ENCODE measurements at places on chromosomes 5 and 9.

- no peak for DNase-seq
Measured at GRCh38 chr9:113026200-113026599, 14.2 kb upstream of the ZNF883 start.

- DNase-seq, result no peak
Measured at GRCh38 chr5:154829589-154830218, 20.7 kb downstream of the FAXDC2 start.

GRCh38 chr9:69131682-69132081 is 42.4 kb upstream of the TJP2 start:
- DNase-seq, result no peak

GRCh38 chr5:139966856-139967255 is 76.2 kb downstream of the NRG2 start:
- DNase-seq, result no peak

DNA sequence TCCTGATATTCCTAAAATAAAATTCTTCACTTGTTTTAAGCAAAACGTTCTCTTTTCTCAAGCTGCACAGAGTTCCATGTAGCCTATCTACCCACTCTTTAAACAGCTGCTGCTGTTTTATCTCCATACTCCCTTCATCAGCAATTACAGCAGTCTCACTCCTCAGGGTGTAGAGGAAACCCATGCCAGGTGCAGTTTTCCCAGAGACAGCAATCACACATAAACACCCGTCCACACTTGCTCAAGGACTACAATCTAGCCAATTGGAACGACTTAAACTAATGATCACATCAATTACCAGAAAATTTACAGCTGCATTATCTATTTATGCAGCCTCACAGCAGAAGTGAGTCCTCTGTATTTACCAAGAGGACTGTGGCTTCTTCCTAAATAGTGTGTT is 141.7 kb downstream of the HTR1A start:
- no peak for DNase-seq

DNA sequence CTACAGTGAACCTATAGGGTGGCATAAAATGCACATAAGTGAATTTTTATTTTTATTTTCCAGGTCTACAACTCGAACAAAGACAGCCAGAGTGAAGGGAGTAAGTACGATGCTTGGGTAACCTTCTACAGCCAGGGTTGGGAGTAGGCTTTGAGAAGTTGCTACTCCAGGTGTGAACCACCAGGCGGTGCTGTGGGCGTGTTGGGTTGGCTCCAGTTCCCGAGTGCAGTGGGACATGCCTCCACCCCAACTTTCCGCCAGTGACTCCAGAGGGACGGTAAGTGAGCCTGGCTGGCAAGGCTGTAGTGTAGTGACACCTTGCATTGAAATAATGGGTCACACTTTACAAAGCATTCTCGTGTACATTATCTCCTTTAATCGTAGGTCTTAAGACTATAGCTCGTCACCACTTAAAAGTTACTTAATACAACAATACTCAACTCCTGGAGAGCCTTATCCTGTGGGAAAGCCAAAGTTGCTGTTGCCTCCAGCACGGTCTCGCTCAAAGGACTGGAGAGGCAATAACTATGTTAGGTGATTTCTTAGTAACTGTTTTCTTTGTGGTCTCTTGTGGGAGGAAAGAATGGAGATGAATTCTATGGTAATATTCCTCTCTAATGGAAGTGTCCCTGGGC is 244.0 kb downstream of the ARHGAP26 start:
- DNase-seq, result no peak

DNA sequence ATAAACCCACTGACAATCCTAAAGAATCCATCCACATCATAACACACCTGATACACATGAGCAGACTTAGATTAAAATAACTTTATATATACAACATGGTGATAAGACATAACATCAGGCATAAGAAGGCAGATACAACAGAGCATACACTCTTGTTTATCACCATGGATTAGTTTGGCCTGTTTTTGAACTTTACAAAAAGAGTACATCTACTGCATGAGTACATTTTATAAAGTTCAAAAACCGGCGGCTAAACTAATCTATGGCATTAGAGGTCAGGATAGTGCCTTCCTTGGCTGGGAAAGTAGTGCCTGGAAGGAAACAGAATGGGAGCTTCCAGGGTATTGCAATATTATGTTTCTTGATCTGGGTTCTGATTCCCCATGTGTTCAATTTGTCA is 15.1 kb downstream of the RICTOR start:
- DNase-seq, result no peak

- DNase-seq, result no peak
Measured at GRCh38 chr5:91503321-91503720, 120.2 kb upstream of the ARRDC3 start.
